ENCODE measurements at places on chromosomes 4 and X. TPM values are rescaled to one million over a fixed set of nuclear protein-coding genes. Genes with fewer than 3 reads are reported as not detected.

- DNase-seq = no peak
Observed at GRCh38 chr4:181959121-181959520, 284.1 kb upstream of the TENM3 start.

ACSL1 gene
- 61.8 TPM for total RNA-seq

- DNase-seq = no peak
Observed at GRCh38 chrX:120125444-120125843, 9.7 kb upstream of the RHOXF1 start.

DNA sequence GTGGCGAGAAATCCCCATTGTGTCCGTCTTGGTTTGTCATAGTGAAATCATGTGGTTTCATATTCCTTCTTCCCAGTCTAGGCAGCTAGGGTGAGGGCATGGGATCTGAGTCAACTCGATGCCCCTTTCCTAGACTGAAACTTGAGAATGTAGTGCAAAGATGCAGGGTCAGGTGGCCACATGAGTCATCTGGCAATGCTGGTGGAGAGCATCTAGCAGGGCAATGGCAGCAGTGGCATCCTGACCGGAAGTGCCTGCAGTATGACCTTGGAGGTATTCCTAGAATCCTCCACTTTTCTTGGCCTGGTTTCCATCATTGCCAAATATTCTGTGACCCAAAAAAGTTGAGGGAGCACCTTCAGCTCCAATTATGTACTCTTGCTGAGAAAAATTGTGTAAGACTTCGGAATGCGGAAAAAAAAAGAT lies 39.1 kb upstream of the TMEM184C start:
- DNase-seq = no peak

DNA sequence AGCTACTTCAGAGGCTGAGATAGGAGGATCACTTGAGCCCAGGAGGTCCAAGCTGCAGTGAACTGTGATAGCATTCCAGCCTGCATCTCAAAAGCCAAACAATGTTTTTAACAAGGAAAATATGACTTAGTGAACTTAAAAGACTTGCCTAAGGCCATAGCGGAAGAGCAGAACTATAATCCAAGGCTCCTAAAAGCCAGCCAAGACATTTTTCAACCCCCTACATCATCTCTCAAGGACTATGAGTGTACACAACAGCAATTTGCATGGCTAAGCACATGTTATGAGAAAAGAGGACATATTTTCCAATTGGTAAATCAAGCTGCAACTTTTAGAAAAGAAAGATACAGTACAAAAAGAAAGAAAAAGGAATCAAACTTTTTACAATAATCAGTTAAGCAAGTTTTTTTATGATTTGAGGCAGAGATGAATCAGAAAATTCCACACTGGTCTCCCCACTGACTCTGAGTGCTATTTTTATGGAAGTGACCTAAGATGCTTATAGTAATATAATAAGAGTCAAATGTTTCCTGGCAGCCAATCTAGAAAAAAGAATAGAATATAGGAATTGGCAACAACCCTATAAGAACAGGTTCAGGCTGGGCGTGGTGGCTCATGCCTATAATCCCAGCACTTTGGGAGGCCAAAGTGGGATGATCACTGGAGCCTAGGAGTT lies 9.8 kb upstream of the ACOT9 start:
- DNase-seq = no peak

NPY2R gene
- total RNA-seq = 0.58 TPM

FGFBP1 gene
- not detected for total RNA-seq

DNA sequence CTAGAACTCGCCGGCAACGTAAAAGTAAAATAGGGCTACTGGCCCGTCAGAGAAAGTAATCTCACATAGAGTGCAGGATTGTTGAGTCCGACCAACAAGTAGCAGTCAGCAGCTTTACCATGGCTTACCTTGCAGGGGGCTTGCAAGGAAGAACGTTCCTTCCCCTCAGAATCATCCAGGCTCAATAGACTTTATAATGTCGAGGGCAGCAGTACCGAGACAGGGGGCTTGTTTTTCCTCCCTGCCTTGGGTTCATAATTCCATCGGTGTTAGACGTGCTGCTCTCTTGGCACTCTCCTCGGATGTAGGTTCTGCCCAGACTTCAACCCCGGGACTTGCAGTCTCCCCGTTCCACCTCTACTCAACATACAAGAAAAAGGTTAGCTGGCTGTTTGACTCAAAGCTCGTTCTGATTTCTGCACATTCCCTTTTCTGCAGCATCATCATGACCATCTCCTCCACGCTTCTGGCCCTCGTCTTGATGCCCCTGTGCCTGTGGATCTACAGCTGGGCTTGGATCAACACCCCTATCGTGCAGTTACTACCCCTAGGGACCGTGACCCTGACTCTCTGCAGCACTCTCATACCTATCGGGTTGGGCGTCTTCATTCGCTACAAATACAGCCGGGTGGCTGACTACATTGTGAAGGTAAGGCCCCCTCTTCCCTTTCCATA lies 1.5 kb downstream of the SLC10A4 start:
- peak; percentile 11 for DNase-seq

- no peak for DNase-seq
Observed at GRCh38 chr4:77082886-77083608, 7.3 kb upstream of the CCNI start.

ATP1B4 gene
- total RNA-seq = not detected

- no peak for DNase-seq
Observed at GRCh38 chr4:6972911-6973310, 63.3 kb downstream of the TBC1D14 start.

UCP1 gene
- total RNA-seq = not detected

BEX1 gene
- not detected for total RNA-seq

PSMD10 gene
- total RNA-seq = 10.7 TPM

GRCh38 chr4:178037459-178038214 lies 595.4 kb upstream of the AGA start:
- no peak for DNase-seq

GRCh38 chr4:159070742-159071141 lies 32.1 kb upstream of the RAPGEF2 start:
- DNase-seq = no peak

GRCh38 chrX:39491548-39492297 lies 606.0 kb downstream of the BCOR start:
- no peak for DNase-seq

GYG2 gene
- 6.1 TPM for total RNA-seq

DNA sequence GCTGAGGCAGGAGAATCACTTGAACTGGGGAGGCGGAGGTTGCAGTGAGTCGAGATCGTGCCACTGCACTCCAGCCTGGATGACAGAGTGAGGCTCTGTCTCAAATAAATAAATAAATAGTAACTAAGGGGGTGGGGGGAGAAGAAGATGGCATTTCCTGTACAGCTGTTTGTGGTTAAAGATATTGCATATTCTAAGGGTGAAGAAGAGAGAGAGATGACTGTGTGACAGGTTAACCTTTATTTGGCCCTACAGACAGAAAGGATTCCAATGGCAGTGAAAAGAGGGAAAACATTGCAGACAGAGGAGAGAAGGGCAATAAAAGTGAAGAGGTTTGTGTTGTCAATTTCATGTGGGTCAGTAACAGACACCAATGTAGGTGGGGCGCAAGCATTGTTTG lies 9.4 kb downstream of the TASL start:
- DNase-seq = no peak

GRCh38 chrX:78075787-78076389 lies 28.2 kb upstream of the PGK1 start:
- no peak for DNase-seq

DNA sequence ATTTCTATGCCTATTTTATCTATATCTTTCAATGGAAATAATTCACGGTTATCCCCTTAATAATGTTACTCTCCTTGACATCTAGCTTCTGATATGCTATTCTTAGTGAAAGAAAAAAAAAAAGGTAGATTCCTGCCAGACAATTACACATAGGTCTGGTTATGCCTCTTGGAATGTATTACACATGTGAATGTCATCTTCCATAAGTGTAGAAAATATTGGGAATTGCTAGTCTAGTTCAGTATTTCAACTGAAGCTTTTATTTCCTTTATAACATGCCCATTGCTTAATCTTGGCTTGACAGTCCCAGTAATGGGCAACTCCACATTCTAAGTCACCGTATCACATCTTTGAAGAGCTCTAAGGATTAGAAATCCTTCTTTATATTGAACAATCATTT lies 25.4 kb upstream of the PPP1R2C start:
- no peak for DNase-seq

DNA sequence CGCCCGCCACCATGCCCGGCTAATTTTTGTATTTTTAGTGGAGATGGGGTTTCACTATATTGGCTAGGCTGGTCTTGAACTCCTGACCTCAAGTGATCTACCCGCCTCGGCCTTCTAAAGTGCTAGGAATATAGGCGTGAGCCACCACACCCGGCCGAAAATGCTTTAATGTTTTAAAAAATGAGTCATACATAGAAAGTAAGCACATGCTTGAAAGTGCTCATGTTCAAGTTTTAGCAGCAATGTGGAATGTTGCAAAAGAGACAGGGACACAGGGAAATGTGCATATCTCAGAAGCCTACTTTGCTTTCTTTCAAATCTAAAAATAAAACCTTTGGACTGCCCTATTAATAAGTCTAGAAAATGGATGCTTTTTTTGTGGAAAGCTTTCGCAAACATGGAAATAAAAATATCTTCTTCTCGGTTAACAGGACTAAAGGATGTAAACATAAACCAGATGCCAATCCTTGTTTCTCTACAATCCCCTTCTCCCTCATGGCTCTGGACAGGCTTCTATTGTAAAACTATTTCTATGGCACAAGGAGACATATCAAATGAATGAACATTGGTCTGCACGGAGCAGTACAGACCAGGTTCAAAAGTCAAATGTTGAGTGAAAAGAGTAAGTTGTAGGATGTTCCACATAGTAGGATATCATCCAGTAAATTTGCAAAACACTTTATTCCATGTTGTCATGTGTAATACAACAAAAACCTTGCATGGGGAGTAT lies 15.0 kb downstream of the MECP2 start:
- DNase-seq = no peak

- no peak for DNase-seq
Observed at GRCh38 chr4:1519787-1520661, 113.8 kb upstream of the NKX1-1 start.

PORCN gene
- 18.7 TPM for total RNA-seq

DNA sequence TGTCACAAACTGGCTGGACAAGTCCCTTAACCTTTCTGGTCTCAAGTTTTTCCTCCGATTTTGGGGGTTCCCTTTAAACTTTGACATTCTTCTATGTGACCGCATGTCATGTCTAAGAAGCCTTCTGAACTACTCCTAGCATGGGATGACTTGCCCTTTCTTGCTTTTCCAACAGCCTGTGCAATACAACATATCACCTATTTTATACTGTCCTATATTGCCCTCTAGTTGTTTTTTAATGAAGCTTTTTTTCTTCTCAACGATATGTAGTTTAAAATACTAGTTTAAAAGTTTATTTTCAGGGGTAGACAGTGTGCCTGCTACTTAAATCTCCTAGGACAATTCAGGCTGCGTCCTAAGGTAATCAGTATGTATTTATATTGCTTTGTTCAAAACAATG lies 1.0 kb upstream of the IGBP1 start:
- DNase-seq = no peak

SPATA18 gene
- 1.8 TPM for total RNA-seq

GRCh38 chr4:54913751-54914526 lies 211.5 kb downstream of the KDR start:
- DNase-seq = peak; percentile 25

DNA sequence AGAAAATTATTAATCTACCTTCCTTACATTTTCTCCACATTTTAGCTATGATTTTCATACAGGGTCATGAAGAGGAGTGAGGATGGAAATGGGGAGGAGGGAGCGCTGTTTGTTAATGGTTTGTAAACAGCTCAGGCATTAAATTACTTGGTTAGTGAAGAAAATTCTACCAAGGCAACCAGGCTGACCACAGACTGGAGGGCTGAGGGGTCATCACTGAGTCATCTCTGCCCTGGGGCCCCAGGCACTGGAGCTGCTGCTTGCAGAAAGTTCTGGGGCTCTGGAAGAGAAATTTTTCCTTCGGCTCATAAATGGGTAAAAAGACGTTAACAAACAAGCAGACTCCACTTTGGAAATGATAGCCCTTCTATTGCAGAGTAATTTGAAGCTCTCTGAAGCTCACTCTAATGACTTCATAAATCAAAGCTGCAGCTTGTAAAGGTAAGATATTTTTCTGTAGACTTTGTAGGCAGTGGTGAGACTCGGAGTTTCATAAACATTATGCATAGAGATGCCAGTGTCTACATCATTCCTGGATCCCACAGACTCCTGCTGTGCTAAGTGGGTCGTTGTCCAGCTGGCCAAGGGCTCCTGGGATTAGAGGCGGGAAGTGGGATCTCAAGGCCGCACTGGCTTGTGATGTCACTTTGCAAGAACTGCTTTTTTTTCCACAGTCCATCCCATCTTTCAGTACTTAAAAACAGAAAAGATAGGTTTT lies 159.6 kb downstream of the PTTG2 start:
- DNase-seq = peak; percentile 69

PDE6B gene
- not detected for total RNA-seq

GRCh38 chrX:7620560-7620959 lies 222.4 kb upstream of the VCX start:
- no peak for DNase-seq

CT45A5 gene
- total RNA-seq = not detected

DNA sequence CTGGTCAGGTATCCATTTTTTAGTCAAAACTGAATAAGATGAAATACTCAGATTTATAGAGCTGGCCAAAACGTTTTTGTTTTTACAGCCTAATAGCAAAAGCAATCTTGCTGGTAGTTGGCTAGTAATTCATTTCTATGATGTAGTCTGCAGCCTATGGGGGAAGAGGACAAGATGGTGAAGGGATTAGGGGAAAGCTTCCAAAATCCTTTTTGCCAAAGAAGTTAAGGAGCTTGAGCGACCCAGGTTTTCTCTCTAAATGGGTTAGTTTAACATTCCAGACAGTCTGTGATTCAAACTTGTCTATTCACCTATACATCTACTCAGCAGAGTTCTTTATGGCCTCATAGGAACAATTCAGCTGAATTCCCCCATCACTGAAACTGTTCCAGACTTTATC lies 89.8 kb upstream of the SPRY1 start:
- no peak for DNase-seq

- DNase-seq = peak; percentile 28
Observed at GRCh38 chrX:140815868-140816267, 106.3 kb downstream of the LINC00632 start.

- DNase-seq = no peak
Observed at GRCh38 chr4:182337366-182337765, 94.2 kb downstream of the TENM3 start.

TBX22 gene
- total RNA-seq = not detected

DNA sequence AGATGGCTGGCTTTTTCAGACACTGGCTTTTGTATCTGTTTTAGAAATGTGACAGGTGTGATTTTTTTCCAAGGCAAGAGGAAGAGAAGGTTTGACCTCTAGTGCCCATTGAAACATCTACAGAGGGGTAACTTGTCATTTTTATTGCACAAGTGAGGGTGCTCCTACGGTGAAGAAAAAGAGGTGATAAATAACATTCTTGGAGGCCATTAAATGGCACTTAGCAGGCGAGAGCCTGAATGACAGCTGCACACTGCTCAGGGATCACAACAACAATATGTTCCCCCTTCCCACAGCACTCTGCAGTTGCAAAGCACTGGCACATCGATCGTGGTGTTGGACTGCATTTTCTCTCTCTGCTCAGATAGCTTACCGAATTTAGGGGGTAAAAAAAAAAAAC lies 22.9 kb downstream of the FAM184B start:
- no peak for DNase-seq

TEX13B gene
- not detected for total RNA-seq

GRCh38 chr4:86975927-86976326 lies 41.1 kb downstream of the AFF1 start:
- no peak for DNase-seq
